ENCODE measurements at places on chromosomes 3 and 15.

- DNase-seq: no peak
These were observed 65.2 kb downstream of the FNDC3B start for GRCh38 chr3:172104471-172105072.

DNA sequence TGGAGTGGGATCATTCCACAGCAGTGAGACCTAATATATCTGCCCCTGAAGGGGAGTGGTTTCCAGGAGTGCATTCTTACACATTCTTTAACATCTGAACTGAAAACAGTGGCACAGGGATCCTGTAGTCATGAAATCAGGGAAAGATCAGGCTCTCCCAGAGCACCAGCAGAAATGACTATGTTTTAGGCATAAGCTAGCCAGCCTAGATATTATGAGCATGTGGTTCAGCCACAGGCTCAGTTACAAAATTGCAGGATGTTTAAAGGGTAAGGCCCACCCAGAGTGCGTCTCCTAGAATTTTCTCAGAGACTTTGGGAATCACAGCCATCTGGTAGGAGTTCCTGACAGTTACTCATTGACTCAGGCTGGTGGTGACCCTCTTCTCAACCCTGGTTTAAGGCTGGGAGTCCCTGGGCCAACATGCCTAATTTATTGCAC lies 20.9 kb downstream of the FSTL1 start:
- no peak for DNase-seq

DNA sequence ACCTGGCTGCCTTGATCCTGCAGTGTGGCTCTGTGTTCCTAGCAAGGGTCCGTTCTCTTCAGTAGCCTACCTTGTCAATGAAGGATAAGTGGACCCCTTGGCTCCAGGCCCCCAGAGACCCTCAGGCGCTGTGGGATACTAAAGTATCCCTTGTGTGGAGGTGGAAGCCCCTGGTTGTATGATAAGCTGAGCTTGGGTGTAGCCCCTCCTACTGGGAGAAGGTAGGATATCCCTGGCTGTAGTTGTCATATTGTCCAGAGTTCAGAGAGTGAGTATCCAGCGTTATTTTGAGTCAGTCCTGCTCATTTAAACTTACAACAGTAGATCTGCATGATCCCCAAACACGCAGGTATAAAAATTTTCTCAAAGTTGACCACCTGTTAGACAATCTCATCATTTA lies 496.8 kb downstream of the CNTN4 start:
- DNase-seq: no peak

DNA sequence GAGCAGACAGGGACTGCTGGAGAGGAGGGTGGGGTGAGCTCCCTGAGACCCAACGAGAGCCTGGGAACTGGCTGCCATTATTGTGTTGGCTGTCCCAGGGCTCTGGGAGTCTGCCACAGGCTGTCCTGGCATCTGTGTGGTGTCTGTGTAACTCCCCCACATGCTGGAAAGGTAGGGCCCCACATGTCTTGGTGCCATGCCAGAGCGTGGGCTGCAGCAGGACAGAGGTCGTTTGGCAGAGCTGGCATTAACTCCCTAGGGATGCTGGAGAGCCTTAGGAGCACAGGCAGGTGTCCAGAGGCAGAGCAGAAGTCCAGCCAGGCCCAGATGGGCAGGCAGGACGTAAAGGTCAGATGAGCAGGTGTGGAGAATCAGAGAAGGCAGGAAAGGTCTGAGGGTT lies 9.7 kb downstream of the TIMP4 start:
- DNase-seq: no peak

DNA sequence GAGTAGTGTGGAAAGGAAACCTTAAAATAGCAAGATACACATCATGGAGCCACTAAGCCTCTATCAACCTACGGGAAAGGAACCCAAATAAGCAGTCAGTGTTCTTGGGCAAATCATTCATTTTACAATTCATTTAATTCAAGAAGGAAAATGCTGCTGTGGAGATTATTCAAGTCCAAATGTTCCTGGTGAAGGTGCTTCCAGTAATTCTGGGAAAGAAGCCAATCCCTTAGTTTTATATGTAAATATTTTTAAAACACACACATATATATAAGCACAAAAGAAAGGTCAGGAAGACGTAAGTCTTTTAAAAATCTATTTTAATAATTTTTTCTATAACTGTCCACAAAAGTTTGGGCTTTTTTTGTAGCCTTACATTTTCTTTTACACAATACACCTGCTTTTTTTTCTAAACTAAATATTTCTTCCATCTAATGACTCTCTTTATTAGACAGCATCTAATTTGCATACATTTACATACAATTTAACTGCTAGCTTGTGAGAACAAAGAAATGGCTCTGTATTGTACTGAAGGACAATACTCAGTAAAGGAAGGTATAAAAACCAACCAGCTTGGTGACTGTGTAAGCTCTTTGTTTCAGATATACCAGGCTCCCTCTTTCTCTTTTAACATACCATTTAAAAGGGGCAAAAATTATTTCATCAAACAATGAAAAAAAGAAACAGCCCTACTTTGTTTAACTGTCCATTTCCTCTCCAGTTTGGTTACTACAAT lies 269.5 kb downstream of the ZBTB20 start:
- no peak for DNase-seq

DNA sequence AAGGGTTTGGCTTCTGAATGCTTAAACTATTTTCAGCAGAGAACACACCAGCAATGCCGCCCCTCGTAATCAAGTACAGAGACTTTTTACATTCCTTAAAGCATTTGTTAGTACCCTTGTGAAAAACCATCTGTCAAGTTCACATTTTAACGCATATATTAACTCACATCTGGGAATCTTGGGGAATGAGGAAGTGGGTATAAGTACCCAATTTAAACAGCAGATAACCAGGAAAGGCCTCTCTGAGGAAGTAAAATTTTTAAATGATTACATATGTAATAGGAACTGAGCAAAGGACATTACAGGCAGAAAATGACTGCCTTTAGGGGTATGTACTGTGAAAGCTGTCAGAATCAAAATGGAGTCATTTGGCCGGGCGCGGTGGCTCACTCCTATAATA lies 12.8 kb upstream of the CFAP44 start:
- DNase-seq: no peak

DNA sequence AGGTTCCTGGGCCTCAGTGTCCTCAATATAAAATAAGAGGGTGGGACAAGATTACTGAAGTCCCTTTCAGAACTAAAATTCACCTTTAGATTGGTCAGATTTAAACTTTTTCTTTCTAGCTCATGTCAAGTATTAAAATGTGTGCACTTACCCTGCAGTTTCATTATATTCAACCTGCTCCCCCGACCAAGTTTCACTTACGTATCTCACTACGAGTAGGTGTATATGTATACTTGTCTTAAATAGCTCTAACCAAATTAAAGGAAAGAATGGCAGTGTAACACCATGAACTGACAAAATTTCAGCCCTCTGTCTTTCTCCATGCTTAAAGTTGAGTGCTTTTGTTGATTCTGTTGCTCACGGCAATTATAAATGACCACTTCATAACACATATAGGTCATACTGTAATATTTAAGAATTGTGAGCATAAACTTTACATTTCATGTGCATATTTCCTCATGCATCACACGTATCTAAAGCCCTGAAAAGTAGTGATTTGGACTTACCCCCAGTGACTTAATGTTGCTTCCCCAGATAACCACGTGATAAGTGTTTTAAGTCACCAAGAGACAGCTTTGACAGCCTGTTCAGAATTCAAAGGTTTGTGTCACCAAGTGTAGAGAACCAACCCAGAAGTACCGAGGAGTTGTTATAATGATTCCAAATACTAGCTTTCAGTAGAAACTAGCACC lies 70.0 kb downstream of the PGPEP1L start:
- no peak for DNase-seq

DNA sequence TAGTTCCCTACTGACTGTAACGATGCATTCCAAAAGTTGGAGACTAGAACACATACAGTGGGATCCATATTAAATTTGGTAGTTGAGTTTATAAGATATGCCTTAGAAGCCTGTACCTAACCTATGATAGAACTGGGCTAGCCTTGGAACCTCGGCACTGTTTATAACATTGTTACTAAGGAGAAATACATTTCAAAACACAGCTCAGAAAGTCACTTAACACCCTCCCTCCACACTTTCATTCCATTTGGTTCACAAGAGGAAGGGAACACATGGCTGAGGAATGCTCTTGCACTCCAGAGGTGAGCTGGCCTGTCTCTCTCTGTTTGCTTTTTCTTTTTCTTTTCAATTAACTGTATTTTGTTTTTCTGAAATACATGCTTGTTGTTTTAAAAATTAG lies 48.7 kb upstream of the TSC22D2 start:
- no peak for DNase-seq

GRCh38 chr3:120111898-120112297 lies 17.7 kb upstream of the GSK3B start:
- no peak for DNase-seq

- DNase-seq: no peak
These were observed 240.3 kb downstream of the FGF12 start for GRCh38 chr3:192487033-192487432.

DNA sequence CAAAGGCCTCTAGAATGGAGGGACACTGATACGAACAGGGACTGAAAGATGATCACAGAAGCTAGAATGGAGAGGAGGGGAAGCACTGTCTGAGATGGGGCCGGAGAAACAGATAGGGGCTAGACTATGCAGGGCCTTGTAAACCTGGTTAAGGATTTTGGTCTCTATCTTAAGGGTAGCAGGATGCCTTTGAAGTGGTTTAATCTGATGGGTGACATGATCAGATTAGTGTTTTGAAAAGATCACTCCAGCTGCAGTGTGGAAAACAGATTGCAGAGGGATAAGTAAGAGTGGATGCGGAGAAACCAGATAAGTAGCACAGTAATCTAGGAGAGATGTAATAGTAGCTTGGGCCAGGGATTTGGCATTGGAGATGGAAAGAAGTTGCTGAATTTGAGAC lies 108.1 kb downstream of the RSRC1 start:
- DNase-seq: no peak

DNA sequence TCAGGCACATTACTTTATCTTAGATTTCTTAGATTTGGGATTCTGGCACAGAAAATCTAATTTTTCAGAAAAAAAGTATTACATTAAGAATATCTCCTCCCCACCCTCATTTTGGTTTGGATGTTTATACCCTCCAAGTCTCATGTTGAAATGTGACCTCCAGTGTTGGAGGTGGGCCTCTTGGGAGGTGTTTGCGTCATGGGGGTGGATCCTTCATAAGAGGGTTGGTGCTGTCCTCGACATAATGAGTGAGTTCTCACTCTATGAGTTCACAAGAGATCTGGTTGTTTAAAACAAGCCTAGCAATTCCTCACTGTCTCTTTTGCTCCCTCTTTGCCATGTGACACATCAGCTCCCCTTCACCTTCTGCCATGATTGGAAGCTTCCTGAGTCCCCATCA lies 45.6 kb upstream of the WWTR1 start:
- no peak for DNase-seq

DNA sequence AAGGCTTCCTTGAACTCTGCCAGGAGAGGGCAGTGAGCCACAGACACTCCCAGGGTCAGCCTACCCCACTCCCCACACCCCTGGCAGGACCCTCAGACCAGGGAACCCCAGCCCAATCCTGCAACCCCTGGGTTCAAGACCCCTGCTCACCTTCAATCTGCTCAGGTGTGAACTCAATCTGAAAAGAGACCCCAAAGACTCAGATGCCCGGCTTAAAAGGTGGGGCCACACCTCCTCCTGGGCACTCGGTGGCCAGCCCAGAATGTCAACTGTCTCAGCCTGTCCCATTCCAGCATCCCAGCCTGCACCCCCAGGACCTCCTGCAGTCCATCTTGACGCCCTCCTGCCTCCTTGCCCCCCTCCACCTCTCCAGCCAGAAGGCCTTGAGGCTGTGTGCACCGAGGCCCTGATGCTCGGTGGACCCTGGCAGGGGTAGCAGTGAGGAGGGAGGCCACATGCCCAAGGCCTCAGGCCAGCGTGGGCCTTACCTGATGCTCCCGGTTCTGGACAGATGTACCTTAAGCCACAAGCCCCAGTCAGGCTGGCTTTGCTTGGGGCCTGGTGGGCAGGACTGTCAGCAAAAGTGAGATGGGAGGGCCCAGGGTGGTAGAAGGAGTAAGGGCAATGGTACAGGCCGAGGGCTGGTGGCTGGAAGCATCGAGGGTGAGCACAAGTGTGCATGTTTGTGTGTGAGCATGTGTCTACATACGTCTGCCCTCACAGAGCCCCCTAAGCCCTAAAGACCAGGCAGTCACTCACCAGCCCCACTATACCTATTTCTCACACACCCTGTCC lies 2.2 kb downstream of the MYL3 start:
- no peak for DNase-seq

DNA sequence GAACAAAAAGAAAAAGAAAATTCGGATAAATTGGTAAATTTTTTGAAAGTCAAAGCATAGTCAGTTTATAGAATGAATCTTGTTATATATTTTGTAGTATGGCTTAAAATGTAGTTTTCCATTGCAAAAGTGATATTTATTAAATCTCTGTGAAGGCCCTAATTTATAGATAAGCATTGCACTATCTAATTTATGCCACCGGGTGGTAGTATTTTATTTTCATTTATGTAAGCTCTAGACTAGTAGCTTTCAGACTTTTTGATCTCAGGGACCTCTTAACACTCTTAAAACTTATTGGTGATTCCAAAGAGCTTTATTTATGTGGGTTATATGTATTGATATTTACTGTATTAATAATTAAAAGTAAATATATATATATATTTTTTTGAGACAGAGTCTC lies 133.9 kb upstream of the LRRFIP2 start:
- no peak for DNase-seq

GRCh38 chr3:100756441-100756840 lies 47.1 kb downstream of the TFG start:
- DNase-seq: no peak

DNA sequence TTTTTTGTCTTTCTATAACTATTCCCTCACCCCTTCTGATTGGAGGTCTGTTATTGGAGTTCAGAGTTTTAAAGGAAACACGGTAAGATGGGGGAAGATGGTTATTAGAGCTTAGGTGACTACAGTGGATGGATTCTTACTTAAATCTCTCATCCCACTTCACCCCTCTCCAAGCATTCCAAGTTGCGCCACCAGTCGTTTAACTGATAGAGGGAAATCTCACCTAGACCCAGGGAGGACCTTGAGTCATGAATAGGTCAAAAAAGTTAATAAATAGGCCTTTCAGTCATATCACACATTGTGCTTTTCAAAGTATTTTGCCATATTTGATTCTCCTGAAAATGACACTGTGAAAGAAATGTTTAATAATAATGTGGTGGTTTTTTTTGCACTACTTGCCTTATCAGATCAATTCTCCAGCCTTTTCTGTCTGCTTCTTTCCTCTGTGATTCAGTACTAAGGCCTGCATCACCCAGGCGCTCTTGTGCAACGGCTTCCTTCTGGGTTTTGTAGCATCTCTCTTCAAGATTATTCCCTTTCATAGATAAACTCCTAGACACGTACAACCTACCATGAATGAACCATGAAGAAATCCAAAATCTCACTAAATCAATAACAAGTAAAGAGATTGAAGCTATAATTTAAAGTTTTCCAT lies 100.4 kb upstream of the TGFBR2 start:
- no peak for DNase-seq

- DNase-seq: no peak
These were observed 60.2 kb downstream of the CNTN4 start for GRCh38 chr3:2158828-2159227.

Data from stimulated activated CD4-positive, alpha-beta T cell treated with anti-CD3 and anti-CD28 coated beads, Interleukin-12 subunit alpha, Interleukin-12 subunit beta, amount 100 ng/mL, for 4 hours (primary cell).